Suprapubic skin (tissue), 4 donors: ENCODE measurements at places on chromosomes 2 and 18.

GRCh38 chr2:135984199-135985017 is 1.0 kb downstream of the DARS1 start:
- DNase-seq: no peak

DNA sequence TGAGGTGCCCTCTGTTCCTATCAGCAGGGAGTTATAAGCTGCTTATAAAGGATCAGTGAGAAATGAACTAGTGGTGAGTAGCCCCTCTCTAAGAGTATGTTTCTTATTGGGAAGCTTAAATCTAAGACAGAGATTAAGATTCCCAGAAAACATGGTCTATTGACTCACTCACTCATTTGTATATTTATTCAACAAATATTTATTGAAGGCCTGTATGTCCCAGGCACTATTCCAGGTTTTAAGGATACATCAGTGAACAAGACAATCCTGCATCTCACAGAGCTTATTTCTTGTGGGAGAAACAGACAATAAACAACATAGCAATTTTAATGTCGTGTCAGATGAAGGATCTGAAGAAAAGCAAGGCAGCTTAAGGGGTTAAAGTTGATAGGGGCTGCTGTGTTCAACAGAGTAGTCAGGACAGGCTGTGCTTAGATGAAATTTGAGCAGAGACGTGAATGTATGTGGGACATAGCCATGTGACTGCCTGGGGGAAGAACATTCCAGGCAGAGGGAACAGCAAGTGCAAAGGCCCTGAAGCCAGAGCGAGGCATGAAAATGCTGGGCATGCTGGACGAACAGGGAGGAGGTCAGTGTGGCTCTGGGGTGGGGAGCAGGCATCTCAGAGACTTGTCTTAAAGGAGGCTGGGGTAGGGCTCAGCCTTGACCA is 14.8 kb upstream of the PSD4 start:
- DNase-seq: no peak

GRCh38 chr2:74887445-74887951 is 53.6 kb downstream of the HK2 start:
- no peak for DNase-seq

- DNase-seq: no peak
Observed at GRCh38 chr2:3414133-3414860, 34.8 kb downstream of the TRAPPC12 start.

DNA sequence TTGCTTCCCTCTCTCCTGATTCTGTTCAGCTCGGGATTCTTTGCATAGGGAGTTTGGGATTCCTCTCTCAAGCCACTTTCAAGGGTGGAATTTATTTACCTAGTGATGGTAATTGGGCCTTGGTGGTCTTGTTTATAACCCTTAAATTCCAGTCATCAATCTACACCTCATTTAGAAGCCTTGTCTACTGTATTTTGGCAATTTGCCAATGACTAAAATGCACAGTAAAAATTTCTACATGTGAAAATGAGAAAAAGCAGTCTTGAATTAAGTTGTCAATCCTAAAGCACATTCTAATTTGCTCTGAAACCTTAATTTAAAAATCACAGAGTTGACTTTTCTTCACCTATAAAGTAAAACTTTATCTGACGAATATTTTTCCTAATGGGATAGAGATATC is 749.2 kb upstream of the CRIM1 start:
- no peak for DNase-seq

DNA sequence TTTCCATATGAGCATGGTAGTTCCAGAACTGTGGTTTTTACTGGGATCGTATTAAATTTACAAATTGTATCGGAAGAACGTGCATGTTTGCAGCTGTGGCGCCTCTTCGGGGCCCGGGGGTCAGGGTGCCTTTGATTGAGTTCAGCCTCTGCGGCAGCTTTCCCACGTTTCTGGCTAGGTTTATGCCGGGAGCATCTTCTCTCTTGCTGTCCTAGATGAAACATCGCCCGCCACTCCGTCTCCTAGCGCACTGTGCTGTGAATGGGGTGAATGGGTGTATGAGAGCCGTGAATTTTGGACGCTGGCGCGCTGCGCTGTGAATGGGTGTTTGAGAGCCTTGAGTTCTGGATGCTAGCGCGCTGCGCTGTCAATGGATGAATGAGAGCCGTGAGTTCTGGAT is 12.3 kb downstream of the PDCD1 start:
- DNase-seq: peak; percentile 65

DNA sequence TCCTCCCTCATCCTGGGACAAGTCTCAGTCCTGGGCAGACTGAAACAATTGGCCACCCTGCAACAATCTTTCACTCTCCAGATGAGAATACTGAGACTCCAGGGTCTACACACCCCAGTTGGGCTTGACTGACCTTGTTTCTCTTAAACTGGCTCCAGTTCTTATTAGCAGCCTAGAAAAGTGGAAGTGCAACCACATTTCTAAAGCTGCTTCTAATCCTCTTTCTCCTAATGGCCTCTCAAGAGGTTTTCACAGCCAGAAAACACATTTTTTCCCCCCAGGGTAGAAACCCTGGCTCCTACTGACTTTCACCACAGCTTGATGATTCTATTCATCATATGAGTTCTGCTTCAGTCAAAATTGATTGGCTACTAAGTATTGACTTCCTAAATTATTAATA is 45.8 kb downstream of the SLC4A5 start:
- no peak for DNase-seq

DNA sequence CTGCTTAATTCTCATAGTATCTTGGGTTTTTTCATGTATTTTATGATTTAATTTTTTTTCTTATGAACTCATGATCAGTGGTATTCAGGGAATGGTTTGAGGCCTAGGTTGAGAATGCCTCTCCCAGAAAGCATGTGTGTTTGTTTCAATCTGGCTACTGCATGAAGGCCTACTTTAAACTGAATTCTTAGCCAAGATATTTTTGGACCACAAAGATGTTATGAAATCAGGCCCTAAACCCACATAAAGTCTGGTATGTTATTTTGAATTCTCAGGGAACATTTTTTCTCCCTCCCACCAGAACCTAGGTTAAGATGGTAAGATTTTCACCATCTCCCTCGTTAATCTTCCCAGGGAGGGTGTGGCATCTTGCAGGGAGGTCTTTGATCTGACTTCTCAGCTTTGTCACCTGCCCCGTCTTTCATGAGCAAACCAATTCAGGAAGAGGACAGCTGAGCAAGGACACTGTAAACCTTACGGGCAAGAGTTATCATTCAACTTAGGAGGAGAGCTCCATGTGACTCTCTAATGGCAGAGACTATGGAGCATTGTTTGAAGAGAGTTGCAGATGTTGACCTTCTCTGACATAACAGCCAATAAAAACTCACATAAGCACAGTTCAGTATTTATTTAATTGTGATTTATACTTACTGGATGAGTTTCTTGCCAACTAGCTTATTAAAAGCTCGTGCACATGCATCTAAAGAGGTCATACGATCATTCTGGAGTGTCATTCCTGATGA is 21.3 kb upstream of the ACKR3 start:
- no peak for DNase-seq

- no peak for DNase-seq
Observed at GRCh38 chr2:19689646-19690168, 212.1 kb downstream of the TTC32 start.

DNA sequence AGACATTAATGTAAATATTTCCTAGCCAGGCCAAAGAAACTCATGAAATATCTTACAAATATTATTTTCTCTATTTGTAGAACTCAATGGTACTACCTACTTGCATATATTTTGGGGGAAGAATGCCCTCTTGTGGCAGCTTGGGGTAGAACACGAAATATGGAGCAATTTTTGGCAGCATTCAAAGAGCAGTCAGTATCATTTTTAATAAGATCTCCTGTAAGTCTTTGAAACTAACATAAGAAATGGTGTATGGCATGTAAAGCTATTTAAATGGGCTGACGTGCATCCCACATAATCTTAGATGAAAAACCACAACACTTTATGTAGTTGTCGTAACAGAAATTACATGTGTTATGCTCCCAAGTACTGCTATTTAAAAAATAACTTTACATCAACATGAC is 62.3 kb upstream of the CCDC195 start:
- DNase-seq: no peak

GRCh38 chr2:31227711-31228125 is 6.2 kb upstream of the EHD3 start:
- DNase-seq: no peak

- DNase-seq: no peak
Observed at GRCh38 chr2:22993250-22993649, 391.7 kb upstream of the KLHL29 start.

GRCh38 chr2:237171396-237171795 is 85.7 kb downstream of the COPS8 start:
- no peak for DNase-seq

GRCh38 chr2:62408241-62408677 is 97.7 kb downstream of the TMEM17 start:
- no peak for DNase-seq

DNA sequence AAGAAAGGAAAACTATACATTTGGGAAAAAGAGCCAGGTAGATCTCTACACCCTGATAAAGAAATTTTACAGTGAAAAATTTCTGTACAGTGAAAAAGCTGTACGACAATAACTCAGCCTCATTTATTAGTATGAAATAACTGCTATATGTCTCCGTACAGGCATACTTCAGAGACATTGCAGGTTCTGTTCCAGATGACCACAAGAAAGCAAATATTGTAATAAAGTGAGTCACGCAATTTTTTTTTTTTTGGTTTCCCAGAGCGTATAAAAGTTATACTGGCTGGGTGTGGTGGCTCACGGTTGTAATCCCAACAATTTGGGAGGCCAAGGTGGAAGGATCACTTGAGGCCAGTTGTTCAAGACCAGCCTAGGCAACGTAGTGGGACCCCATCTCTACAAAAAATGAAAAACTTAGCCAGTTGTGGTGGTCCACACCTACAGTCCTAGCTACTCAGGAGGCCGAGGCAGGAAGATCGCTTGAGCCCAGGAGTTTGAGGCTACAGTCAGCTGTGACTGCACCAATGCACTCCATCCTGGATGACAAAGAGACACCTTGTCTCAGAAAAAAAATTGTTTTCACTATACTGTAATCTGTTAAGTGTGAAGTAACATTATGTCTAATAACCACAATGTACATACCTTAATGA is 28.2 kb upstream of the AMMECR1L start:
- no peak for DNase-seq
